ENCODE measurements at places on chromosomes 2 and 18. TPM values are rescaled to one million over a fixed set of nuclear protein-coding genes. Genes with fewer than 3 reads are reported as not detected.

SERPINB12 gene
- total RNA-seq, result not detected

DNA sequence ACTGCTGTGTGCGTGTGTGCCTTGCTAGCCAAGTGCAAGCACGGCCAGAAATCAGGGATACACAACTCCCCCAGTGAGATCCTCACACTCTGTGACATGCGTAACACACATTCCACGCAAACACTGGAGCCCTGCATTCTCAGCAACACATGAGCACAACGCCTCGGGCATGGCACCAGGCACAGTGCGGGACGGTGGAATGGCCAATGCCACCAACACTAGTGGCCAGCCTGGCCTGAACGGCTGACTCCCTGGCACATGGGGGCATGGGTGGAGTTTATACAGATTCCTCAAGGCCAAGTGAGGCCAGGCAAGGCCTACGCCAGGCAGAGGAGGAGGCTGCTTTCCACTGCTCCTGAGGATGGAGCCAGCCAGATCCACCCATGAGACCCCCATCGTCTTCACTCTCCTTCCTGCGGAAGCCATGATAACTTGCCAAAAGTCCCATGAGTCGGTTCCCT, 56.2 kb downstream of the ANKMY1 start:
- no peak overlapping the region for H3K27ac ChIP-seq
- H3K4me3 ChIP-seq, result no peak overlapping the region
- no peaks in the 10 kb centered on the region for H3K27me3 ChIP-seq
- no peaks in the 10 kb centered on the region for H3K36me3 ChIP-seq
- DNase-seq, result no peak

DNA sequence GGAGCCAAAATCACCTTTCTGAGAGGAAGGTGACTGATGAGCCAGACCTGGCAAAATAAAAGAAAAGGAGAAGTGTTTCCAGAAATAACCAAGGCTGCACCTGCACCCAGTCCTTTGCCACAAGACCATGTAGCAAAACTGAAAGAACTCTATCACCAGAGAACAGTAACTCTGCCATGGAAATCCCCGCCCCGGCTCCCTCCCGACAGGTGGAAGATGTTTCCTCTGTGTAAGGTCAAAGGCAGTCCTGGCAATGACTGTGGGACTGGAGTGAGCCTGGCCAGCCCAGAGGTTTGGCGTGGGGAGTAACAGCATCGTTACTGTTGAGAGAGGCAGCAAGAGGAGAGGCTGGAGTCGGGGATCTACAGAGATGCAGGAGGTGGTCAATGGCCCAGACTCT, 42.3 kb downstream of the SPRED2 start:
- DNase-seq, result no peak
- H3K27me3 ChIP-seq, result no peaks in the 10 kb centered on the region
- no peak overlapping the region for H3K4me3 ChIP-seq

EFR3B gene
- total RNA-seq, result 0.98 TPM

STK39 gene
- total RNA-seq, result 22.9 TPM

CAPN14 gene
- 0.44 TPM for total RNA-seq

- H3K27ac ChIP-seq, result peak within 1 kb of the TSS; percentile 88
- no peaks in the 10 kb centered on the region for H3K36me3 ChIP-seq
- peak within 1 kb of the TSS; percentile 31 for H3K4me3 ChIP-seq
- H3K4me1 ChIP-seq, result no peaks in the 10 kb centered on the region
These were observed at the start of gene RAB27B for GRCh38 chr18:54828281-54828881. Gene RAB27B (plus strand): TSS chr18:54828477. CDS start chr18:54877586, 49,109 bp downstream.

SERPINB10 gene
- not detected for total RNA-seq

GRCh38 chr2:217795706-217796465, 206.9 kb downstream of the TNS1 start:
- no peaks in the 10 kb centered on the region for H3K36me3 ChIP-seq
- H3K4me3 ChIP-seq, result no peak overlapping the region
- H3K27ac ChIP-seq, result no peak overlapping the region
- no peak for DNase-seq
- no peaks in the 10 kb centered on the region for H3K4me1 ChIP-seq
- H3K27me3 ChIP-seq, result no peaks in the 10 kb centered on the region

DNA sequence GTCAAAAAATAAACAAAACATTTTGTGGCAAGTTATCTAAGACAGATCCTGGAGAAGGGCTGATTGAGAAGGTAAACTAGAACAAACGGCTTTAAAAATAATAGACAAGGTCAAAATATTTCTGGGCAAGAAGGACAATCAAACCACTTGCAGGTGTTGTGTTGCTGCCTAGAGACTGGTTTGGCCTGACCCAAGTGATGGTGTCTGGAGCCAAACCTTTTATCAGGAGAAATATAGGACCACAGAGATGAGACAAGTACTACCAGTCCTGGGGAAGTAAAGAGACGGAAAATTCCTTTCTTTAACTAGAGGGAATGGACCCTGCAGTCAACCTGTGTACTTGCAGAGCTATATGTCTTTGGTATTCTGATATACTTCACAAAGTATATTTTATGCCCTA, 44.2 kb downstream of the PLCL1 start:
- no peak overlapping the region for H3K4me3 ChIP-seq
- H3K36me3 ChIP-seq, result no peaks in the 10 kb centered on the region
- H3K27me3 ChIP-seq, result no peaks in the 10 kb centered on the region
- peak overlapping the region; percentile 54 for H3K27ac ChIP-seq
- DNase-seq, result no peak
- no peaks in the 10 kb centered on the region for H3K4me1 ChIP-seq

DNA sequence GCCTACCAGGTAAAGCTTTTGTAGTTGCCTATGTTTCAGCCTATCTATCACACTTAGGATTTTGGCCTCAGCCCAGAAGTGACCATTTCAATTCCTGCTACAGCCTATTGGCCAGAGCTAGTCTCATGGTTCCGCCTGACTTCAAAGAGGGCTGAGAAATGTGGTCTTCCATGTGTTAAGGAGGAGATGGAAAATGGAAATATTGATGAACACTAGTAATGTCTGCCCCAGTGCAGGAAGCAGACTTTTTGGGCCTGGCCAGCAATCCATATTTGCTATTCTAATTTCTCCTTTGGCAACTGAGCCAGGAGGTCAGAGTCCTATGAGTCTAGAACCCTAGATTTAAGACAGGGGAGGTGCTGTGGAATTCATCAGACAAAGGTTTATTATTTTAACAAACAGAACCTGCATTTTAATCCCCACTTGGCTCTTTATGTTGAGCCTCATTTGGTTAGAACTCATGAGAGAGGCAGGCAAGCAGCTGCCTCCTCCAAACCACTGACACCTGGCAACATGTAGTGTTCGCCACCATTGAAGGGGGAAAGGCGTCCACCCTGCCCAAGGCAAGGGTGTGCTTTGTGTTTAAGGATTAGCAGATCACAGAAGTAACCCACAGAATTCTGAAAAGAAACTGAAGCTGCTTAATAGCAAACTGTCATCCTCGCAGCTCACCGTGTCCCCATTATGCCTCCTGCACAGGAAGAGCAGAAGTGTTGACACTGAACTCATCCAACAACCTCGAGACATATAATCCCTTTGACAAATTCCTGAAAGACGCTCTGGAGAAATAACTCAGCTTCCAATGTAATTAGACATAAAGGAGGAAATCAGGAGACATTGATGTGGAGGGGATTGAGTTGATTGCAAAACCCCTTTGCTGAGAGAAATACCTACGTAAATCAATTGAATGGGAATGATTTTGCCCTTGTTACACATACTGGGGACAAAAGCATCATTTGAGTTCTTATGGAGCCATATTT, 47.7 kb upstream of the SCG2 start:
- H3K36me3 ChIP-seq, result no peaks in the 10 kb centered on the region
- no peaks in the 10 kb centered on the region for H3K27me3 ChIP-seq
- H3K27ac ChIP-seq, result no peak overlapping the region
- no peak for DNase-seq
- H3K4me3 ChIP-seq, result no peak overlapping the region

- no peak overlapping the region for H3K27ac ChIP-seq
- H3K27me3 ChIP-seq, result no peaks in the 10 kb centered on the region
- no peak overlapping the region for H3K4me3 ChIP-seq
- H3K4me1 ChIP-seq, result no peaks in the 10 kb centered on the region
- no peak for DNase-seq
These were observed 65.2 kb downstream of the C2orf76 start for GRCh38 chr2:119301413-119301812.

KIAA2012 gene
- not detected for total RNA-seq

GRCh38 chr18:48312066-48312465, 97.1 kb downstream of the ZBTB7C start:
- DNase-seq, result no peak
- no peaks in the 10 kb centered on the region for H3K36me3 ChIP-seq
- peaks cover 3% of the 10 kb centered on the region for H3K4me1 ChIP-seq

DNA sequence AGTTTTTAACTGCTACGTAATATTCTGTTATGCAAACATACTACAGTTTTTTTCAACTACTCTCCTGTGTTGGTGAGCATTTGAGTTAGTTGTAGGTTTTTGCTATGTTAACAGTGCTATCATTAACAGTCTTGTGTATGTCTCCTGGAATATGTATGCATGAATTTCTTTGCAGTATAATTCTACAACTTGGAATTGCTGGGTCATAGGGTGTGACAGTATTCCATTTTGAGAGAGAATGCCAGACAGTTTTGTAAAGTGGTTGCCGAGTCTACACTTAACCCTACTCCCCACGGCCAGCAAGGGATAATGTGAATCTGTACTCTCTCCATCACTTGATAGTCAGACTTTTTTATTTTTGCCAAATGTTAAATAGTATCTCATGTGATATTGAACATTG, 67.1 kb downstream of the MALT1 start:
- DNase-seq, result no peak
- no peaks in the 10 kb centered on the region for H3K27me3 ChIP-seq
- H3K4me3 ChIP-seq, result no peak overlapping the region

DNA sequence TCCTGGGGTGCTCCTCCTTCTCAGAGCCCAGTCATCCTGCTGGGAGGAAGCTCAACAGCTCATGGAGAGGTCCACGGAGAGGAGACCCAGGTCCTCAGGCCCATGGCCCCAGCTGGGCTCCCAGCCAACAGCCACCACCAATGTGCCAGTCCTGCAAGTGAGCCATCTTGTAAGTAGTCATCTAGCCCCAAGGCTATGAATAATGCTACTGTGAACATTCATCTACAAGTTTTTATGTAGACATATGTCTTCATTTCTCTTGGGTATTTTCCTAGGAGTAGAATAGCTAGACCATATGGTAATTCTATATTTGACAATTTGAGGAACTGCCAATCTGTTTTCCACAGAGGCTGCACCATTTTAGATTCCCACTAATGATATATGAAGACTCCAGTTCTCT, 166.1 kb downstream of the MTCL1 start:
- no peaks in the 10 kb centered on the region for H3K27me3 ChIP-seq
- DNase-seq, result no peak
- H3K4me1 ChIP-seq, result no peaks in the 10 kb centered on the region
- no peaks in the 10 kb centered on the region for H3K36me3 ChIP-seq

DNA sequence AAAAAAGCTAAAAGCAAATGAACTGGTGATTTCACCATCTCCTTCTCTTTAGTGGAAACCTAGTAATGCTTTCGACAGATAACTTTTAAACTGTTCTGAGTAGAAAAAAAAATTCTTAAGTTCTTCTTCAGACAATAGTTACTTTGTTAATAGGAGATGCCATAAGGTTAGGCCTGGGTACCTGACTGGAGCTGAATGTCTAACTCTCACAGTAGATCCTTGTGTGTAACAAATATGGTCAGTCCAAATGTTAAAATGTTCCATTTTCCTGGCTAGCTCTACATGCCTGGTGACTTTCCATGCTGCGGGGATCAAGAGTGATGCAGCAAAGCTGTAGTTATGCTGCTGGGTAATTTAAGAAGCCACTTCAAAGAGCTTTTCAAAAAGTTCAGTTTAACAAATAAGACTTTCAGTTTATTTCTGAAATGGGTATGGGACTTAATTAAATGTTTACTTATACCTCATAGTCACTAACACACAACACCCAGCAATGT, 264.0 kb upstream of the SESTD1 start:
- no peak for DNase-seq
- no peaks in the 10 kb centered on the region for H3K4me1 ChIP-seq
- H3K4me3 ChIP-seq, result no peak overlapping the region
- H3K27me3 ChIP-seq, result no peaks in the 10 kb centered on the region
- no peaks in the 10 kb centered on the region for H3K36me3 ChIP-seq

GRCh38 chr2:128774320-128775216, 455.9 kb upstream of the HS6ST1 start:
- no peak overlapping the region for H3K4me3 ChIP-seq
- H3K27ac ChIP-seq, result no peak overlapping the region
- DNase-seq, result peak; percentile 49
- H3K27me3 ChIP-seq, result no peaks in the 10 kb centered on the region
- H3K4me1 ChIP-seq, result no peaks in the 10 kb centered on the region

GRCh38 chr2:125086313-125087184, 1061.5 kb downstream of the CNTNAP5 start:
- DNase-seq, result no peak
- H3K4me1 ChIP-seq, result no peaks in the 10 kb centered on the region
- no peaks in the 10 kb centered on the region for H3K36me3 ChIP-seq
- H3K4me3 ChIP-seq, result no peak overlapping the region
- H3K27ac ChIP-seq, result no peak overlapping the region

MOGAT1 gene
- 0.98 TPM for total RNA-seq

GRCh38 chr18:49041435-49042245, 90.9 kb upstream of the SMAD7 start:
- H3K4me3 ChIP-seq, result no peak overlapping the region
- H3K4me1 ChIP-seq, result no peaks in the 10 kb centered on the region
- no peaks in the 10 kb centered on the region for H3K36me3 ChIP-seq
- no peaks in the 10 kb centered on the region for H3K27me3 ChIP-seq

CYRIA gene
- total RNA-seq, result 18.7 TPM

- no peaks in the 10 kb centered on the region for H3K36me3 ChIP-seq
- DNase-seq, result no peak
- H3K4me1 ChIP-seq, result no peaks in the 10 kb centered on the region
These were observed 304.2 kb downstream of the CYP26B1 start for GRCh38 chr2:71843391-71843850.

- no peaks in the 10 kb centered on the region for H3K4me1 ChIP-seq
- no peaks in the 10 kb centered on the region for H3K27me3 ChIP-seq
- H3K27ac ChIP-seq, result no peak overlapping the region
- no peaks in the 10 kb centered on the region for H3K36me3 ChIP-seq
These were observed 25.0 kb upstream of the COPS8 start for GRCh38 chr2:237060534-237061312.

DNA sequence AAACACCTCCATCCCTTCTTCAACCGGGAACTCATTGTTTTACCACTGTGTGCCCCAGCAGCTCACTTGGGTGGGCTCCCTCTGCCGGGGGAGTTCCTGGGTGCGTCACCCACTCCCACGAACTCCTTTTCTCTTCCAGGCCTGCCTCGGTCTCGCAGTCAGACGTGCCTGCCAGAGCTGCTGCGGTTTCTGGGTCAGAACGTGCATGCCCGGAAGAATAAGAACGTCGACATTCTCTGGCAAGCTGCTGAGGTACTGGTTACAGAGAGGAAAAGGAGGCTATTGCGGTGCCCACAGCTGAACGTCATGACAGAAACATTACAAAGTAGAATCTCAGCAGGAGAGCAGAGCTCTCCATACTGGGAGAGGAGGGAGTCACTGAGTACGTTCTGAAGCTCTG, 35.6 kb downstream of the COA5 start:
- no peak for DNase-seq
- H3K4me1 ChIP-seq, result no peaks in the 10 kb centered on the region
- no peaks in the 10 kb centered on the region for H3K36me3 ChIP-seq
- H3K27ac ChIP-seq, result no peak overlapping the region
- no peak overlapping the region for H3K4me3 ChIP-seq

All from breast epithelium (tissue), 4 donors.